ENCODE measurements at places on chromosomes 11 and 22. TPM values are rescaled to one million over a fixed set of nuclear protein-coding genes. Genes with fewer than 3 reads are reported as not detected.
A peak's percentile ranks its signal among the peaks of the same experiment; 100 is the strongest.

DNA sequence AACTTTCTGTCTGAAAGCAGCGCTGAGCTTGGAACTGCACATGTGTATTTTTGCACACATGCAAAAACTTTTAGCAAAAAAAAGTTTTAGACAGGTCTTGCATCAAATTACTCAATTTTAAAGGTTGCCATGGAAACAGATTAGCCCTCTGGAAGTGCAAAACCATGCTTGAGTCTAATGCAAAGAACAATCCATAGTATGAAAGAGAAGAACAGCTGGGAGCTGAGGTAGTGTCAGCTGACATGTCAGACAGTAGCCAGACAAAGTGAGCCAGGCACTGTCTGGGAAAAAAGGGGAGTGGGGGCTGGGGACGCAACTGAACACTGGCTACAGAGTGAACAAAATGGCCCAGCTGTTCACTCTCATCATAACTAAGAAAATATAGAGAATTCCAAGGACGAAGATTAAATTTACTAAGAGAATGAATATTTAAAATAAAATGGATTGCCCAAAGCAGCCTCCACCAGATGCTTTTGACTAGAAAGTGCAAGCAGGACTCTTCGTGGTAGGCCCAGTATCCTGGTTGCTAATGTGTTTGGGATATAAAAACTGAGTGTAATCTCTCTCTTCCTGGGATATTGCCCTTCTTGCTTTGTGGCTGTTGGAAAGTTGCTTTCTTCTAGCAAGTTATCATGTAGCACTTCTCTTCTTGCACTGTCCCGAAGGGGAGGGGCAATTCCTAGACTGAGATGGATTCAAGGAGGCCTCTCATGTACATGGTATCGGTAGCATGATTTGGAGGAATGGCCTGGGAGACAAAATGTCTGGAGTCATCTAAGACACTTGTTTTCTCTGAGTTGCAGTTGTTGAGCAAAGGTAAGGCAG is 434.1 kb upstream of the FAT3 start:
- H3K27ac ChIP-seq = no peak overlapping the region
- H3K36me3 ChIP-seq = no peaks in the 10 kb centered on the region
- H3K27me3 ChIP-seq = no peaks in the 10 kb centered on the region
- DNase-seq = no peak

DNA sequence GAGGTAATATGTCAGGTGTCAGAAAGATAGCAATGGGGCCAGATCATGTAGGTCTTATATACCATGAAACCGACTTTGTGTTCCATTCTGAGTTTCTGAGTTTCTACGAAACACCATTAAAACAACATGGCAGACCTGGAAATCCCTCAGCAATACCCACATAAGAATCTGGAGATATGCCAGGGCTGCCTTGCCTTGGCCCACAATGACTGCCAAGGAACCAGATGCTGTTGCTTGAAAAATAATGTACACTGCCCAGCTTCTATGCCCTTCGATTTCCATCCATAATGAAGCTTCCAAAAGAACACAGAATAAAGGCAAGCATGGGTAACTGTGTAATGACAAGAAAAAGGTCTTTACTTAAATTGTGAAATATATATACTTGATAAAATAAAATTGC is 277.4 kb downstream of the SOX6 start:
- no peak overlapping the region for H3K27ac ChIP-seq
- H3K27me3 ChIP-seq = no peaks in the 10 kb centered on the region

- peak overlapping the region; percentile 44 for H3K27ac ChIP-seq
- peaks cover 12% of the 10 kb centered on the region for H3K4me1 ChIP-seq
- no peaks in the 10 kb centered on the region for H3K27me3 ChIP-seq
- no peaks in the 10 kb centered on the region for H3K36me3 ChIP-seq
- DNase-seq = no peak
- H3K4me3 ChIP-seq = no peak overlapping the region
Observed at GRCh38 chr11:128053981-128054931, 533.1 kb downstream of the ETS1 start.

GRCh38 chr11:4060182-4060923 is 34.2 kb upstream of the RRM1 start:
- no peak for DNase-seq
- H3K4me1 ChIP-seq = peaks cover 26% of the 10 kb centered on the region
- no peak overlapping the region for H3K4me3 ChIP-seq
- H3K36me3 ChIP-seq = peaks cover 46% of the 10 kb centered on the region
- no peaks in the 10 kb centered on the region for H3K27me3 ChIP-seq

- DNase-seq = no peak
- H3K4me1 ChIP-seq = no peaks in the 10 kb centered on the region
- H3K36me3 ChIP-seq = no peaks in the 10 kb centered on the region
Observed at GRCh38 chr11:129417458-129417857, 41.8 kb downstream of the BARX2 start.

DNA sequence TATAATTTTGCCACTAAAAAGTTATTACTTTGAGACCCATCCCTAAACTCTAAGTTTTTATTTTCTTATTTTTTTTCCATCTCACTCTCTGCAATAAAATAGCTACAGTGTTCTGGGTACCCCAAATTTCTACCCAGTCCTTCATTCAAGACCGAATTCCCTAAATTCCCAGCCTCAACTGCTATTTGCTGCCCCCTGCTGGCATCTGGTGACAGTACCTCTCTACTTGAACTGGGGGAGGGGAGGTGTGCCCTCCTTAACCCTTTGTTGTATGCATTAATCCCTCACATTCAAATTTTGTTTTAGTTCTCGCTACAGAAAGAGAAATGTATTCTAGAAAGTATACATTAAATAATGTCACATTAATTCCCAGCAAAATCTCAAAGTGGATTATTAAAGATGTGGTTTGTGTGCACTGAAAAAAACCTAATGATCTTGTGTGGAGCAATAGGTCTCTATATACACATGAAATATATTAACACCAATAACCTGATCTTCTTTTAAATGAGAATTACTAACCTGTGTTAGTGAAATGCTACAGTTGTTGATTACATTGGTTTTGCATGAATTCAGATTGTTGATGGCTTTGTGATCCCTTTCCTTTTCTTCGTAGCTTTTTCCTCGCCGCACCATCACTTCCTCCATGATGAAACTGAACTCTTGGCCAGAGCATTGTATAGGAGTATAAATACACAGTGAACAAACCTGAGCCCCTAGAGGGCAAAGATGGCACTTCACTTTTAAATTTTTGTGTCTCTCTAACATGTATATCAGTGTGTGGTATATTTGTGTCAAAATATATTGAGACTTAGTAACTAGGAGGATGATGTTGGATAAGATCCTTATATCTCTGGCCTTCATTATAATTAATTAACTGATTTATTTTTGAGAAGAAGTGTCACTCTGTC is 590.0 kb downstream of the METTL15 start:
- no peak overlapping the region for H3K27ac ChIP-seq
- DNase-seq = no peak
- no peaks in the 10 kb centered on the region for H3K27me3 ChIP-seq
- no peaks in the 10 kb centered on the region for H3K36me3 ChIP-seq

DNA sequence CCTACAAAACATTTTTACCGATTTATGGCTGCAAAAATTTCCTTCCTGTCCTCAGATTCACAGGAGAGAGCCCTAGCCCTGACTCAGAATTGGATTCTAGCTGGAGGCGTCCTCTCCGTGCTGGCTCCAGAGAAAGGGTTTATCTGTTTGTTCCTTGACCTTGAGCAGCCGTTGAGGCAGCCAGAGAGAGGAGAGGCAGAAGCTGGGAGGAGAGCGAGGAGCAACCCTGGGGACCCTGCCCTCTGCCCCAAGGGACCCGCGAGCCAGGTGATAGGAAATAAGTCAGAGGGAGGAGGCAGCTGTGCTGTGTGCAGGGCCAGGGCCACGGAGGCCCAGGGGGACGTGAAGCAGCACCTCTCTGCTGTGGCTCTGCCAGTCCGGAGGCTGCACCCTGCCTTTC is 75.6 kb downstream of the IGLL1 start:
- H3K4me1 ChIP-seq = no peaks in the 10 kb centered on the region
- no peaks in the 10 kb centered on the region for H3K27me3 ChIP-seq
- no peaks in the 10 kb centered on the region for H3K36me3 ChIP-seq
- H3K4me3 ChIP-seq = no peak overlapping the region
- peak; percentile 27 for DNase-seq

- peak overlapping the region; percentile 65 for H3K27ac ChIP-seq
- no peaks in the 10 kb centered on the region for H3K36me3 ChIP-seq
- no peak overlapping the region for H3K4me3 ChIP-seq
- no peak for DNase-seq
- H3K4me1 ChIP-seq = peaks cover 28% of the 10 kb centered on the region
- no peaks in the 10 kb centered on the region for H3K27me3 ChIP-seq
Observed at GRCh38 chr11:78039391-78039918, 16.4 kb upstream of the KCTD14 start.

DNA sequence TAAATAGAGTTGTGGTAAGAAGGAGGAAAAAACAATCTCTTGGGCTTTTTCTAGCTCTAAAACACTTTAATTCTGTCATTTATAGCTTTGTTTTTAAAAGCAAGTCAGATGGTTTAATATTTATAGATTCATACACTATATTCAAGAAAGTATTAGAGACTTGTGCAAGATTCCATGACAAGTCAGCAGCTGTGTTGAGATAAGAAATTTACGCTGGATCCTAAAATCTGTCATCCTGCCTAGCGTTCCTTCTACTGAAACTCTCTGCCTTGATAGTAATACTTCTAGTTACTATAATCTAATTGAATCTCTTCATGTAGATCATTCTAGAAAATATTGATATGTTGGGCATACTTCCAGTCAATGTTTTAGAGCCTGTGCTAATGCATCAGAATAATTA is 721.8 kb downstream of the CNTN5 start:
- H3K4me1 ChIP-seq = no peaks in the 10 kb centered on the region
- no peaks in the 10 kb centered on the region for H3K27me3 ChIP-seq
- no peak overlapping the region for H3K27ac ChIP-seq
- no peaks in the 10 kb centered on the region for H3K36me3 ChIP-seq
- no peak overlapping the region for H3K4me3 ChIP-seq
- no peak for DNase-seq

Gene GAS2L1
- 29.9 TPM for total RNA-seq

Gene WBP2NL
- total RNA-seq = 1.9 TPM
